Fibroblast of the aortic adventitia (primary cell): ENCODE measurements at places on chromosomes 12 and 14.

DNA sequence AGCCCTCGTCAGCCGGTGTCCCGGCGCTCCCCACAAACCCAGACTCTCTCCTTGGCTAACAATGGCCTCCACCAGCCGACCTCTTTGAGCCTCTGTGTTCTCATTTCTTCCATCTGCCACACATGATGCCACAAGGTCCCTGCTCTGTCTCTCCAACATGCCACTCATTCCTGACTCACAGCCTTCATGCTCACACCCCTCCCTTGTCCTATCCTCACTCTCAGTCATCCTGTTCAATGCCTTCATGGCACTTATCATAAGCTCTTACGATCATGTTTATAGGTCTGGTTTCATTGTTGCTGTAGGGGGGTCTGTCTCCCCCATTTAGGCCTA, 9.6 kb upstream of the SERPINA11 start:
- no peak for DNase-seq

- peak; percentile 99 for DNase-seq
Measured at GRCh38 chr12:58364389-58365086, 423.2 kb downstream of the ATP23 start.

DNA sequence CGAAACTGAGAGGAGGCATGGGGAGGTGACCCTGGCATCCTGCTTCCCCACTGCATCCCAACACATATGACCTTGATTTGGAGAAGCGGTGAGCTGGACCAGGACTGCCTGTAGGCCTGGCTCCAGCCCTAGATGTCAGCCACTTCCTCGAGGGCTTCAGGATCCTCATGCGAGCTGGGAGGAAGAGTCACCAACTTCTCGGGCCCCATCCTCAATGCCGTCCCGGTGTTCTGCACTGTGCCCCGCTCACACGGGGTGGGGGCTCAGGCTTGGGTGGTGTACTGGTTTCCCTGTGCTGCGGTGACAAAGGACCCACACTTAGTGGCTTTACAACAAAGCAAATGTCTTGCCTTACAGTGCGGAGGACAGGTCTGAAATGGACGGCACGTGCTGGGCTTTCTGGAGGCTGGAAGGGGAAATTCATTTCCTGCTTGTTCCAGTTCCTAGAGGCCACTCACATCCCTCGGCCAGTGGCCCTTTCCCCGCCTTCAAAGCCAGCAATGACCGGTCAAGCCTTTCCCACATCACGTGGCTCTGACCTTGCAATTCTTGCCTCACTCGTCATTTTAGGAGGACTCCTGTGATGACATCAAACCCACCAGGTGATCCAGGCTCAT, 298.1 kb upstream of the RTL1 start:
- no peak for DNase-seq

DNA sequence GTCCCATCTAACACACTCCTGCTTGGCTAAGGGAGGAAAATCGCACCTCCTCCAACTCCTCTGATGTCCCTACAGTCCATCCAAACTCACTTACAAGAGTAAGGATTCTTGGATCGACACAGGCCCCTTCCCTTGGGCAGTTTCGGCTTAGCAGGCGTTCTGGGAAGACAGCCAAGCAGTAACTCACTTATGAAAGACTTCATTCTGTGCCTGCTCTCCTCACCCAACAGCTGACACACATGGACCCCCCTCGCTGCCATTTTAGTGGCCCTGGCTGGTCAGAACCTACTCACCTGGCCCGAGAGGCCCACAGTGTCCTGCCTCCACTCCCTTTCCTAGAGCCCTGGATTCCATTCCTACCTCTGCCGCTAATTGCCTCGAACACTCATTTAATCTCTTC, 52.3 kb upstream of the BCL2L14 start:
- DNase-seq, result peak; percentile 21

DNA sequence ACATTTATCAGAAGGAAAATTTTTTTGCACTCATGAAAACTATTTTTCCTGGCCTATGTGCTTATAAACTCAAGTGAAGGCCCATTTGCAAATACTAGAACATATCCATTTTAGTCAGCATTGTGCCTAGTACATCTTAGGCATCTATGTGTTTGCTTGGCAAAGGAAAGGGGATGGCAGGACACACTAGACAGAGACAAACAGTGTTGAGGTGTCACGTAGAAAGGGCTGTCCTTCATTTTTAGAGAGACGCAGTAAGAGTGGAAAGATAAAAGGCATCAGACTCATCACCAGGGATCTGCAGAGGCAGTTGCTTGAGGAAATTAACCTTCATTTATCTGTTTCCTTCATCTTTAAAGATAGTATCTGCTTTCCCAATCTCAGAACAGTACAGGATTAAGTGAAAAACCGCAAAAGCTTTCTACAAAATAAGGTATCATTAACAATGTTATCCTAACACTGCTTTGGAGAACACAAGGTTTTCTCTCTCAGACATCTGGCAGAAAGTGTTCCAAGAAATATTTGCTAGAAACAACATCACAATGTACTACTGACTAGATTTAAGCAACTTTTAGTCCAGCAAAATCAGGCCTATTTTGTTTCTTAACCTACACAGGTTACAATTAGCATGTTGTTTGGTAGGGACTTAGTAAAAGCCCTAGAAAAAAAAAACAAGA, 2.0 kb downstream of the YBX3 start:
- DNase-seq, result peak; percentile 33

DNA sequence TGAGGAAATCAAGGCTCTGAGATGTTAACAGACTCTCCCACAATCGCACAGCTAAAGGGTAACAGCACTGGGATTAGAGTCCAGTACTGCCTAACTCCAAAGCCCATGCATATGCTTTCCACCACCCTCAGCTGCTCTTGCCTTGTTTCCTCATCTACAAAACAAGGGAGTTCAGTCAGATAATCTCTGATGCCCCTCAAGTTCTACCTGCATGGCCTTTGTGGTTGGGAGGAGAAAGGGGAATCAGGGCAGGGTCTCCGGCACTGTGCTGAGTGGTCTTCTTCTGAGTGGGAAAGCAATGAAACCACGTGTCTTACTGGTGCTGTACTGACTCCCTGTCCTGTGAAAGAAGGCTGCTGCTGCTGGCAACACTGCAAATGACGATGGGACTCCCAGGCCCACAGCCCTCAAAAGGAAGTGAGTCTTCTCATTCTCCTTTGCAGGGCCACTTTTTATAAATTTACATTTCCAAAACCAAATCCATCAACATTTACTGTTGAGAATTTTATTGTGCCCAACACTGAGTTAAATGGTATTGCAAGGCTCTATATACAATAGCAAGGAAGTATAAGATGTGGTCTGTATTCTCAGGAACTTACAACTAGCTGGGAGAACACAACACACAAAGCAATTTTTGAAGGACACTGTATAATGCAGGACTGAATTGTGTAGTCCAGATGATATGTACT, 19.7 kb upstream of the DUSP16 start:
- no peak for DNase-seq

DNA sequence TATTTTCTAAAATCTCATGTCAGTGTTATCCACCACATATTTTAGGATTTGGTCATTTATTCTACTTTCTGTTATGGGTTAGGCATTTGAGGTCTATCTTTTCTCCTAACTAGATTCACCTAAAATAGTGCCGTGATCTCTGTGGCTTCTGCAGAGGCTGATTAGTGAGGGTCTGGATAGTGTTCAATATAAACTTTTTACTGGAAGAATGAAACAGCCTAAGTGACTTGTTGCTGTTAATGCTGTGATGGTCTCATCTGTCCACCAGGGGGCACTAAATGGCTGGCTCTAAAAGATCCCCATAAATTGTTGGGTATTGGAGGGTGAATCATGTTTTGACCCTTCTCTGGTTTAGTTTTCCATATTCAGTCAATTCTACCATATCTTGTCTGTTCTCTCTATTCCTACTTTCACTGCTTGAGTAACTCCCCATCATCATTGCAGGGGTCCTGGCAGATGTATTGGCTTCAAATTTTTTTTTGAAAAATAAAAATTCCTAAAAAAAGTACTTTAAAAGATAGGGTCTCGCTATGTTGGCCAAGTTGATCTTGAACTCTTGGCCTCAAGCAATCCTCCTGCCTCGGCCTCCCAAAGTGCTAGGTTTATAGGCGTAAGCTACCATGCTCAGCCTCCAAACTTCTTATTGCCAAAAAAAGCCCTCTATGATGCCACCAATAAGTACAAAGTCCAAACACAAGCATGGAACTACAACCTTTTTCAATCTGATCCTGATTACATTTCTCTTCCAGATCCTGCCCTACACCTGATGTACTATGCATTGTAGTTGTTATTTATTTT, 6.9 kb downstream of the PABPN1 start:
- peak; percentile 87 for DNase-seq

DNA sequence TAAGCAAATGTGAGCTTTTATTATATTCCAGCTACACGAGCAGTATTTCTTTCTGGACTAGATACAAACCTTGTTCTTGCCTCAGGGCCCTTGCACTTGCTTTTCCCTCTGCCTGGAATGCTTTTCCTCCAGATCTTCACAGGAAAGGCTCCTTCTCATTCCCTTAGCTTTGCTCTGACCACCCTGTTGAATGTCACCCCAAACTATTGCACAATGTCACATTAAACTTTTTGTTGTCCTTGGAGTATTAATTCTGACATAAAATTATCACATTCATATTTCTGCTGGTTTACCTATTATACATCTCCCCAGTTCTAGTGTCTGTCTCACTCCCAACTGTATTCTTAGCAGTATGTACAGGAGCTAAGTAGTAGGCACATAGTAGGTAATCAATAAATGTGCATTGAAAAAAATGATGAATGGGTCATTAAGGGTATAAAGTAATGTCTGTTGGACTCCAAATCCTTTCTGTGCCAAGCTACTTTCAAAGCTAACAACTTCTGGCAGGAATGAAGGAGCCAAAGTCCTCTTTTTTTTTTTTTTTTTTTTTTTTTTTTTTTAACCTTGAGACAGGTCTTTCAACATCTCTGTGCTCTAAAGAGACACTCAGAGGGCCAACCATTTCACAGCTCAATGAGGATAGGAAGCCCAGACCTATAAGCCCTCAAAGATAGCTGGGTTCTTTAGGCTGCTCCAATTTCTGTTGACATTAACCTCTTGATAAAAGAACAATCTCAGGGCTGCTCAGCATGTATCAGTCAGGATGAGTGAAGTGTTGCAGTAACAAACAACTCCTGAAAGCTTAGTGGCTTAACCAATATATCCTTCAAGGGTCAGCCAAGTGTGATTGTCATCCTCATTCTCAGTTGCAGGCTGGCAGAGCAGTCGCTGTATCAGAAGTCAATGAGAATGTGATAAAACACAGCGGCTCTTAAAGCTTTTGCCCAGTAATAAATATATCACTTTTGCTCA, 424.4 kb upstream of the TBX3 start:
- DNase-seq, result no peak

- DNase-seq, result no peak
Measured at GRCh38 chr12:22431693-22432251, 97.3 kb upstream of the ST8SIA1 start.

DNA sequence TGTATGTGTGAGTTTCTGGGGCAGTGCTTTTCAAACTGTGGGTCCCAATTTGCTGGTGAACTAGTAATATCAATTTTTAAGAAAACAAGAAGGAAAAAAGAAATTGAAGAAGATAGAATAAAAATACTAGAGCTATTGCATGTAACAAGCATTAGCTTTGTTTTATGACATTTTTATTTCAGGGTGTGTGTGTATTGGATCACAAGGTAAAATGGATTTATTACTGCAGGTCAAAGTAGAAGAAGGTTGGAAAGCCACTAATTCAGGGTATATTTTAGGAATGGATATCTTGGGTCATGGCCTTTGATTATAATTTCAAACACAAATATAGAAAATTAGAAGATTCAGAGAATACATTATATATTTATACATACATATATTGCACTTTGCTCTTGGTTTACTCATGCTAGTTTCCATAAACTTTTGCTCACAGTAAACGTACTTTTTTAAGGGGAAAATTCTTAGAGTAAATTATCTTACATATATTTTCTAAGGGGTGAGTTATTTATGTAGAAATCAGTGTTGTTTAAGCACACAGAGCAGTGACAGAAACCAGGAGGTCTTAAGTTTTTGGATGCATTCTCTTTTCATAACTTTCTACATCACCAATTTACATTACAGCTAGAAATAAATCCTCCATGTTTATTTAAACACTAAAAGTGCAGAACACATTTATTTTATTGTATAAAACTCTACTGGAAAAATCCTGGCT, 34.5 kb upstream of the PPM1A start:
- no peak for DNase-seq

DNA sequence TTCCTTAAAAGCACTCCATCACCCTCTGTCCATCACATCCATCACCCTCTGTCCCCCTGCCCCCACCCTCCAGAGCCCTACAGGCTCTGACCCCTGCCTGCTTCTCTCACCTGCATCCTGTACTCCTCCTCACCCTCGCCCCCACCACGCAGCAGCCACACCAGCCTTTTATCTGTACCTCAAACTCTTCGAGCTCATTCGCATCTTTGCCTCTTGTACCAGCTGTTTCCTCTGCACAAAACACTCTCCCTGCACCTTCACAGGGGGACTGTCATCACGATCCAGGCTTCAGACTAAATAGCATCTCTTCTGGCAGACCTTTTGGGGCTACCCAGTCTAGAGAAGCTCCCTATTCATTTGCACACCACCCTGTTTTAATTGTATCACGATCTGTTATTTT, 24.1 kb downstream of the TMEM229B start:
- no peak for DNase-seq

- DNase-seq, result no peak
Measured at GRCh38 chr12:1630827-1631591, 2.0 kb downstream of the WNT5B start.

GRCh38 chr12:131561051-131561450, 149.8 kb upstream of the SFSWAP start:
- DNase-seq, result no peak
